Activated CD8-positive, alpha-beta T cell treated with anti-CD3 and anti-CD28 coated beads, Interleukin-2, amount 10 ng/mL, durations not matched to agents 7 days and 5 days (primary cell): ENCODE measurements at places on chromosomes 16 and 17.

- no peak for DNase-seq
These were observed 40.7 kb downstream of the ACTG1 start for GRCh38 chr17:81471818-81472456.

DNA sequence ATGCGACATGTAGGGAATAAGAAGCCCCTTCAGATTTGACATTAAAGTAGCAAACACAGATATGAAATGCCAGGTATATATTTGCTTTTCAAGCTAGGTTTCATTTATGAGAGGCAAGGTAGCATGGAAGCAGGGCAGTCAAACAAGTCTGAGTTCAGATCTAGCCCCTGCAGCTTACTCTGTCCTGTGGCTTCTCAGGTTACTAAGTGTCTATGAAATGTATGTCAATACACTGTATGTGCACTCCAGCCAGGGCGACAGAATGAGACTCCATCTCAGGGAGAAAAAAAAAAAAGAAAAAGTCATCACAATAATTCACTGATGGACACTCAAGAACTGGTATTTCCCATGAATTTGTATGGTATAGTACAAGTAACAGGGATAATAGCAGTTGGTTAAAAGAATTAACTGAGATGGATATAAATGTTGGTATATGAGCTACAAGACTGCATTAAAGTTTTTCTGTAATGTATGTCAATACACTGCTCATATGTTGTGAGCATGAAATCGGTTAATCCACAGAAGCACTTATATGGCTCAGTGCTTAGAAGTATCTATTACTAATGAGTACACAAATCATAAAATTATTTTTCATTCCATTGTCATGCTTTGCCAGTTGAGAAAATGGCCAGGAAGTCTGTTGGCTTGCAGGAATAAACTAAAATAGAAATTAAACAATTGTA lies 2.9 kb upstream of the WSB1 start:
- no peak for DNase-seq

DNA sequence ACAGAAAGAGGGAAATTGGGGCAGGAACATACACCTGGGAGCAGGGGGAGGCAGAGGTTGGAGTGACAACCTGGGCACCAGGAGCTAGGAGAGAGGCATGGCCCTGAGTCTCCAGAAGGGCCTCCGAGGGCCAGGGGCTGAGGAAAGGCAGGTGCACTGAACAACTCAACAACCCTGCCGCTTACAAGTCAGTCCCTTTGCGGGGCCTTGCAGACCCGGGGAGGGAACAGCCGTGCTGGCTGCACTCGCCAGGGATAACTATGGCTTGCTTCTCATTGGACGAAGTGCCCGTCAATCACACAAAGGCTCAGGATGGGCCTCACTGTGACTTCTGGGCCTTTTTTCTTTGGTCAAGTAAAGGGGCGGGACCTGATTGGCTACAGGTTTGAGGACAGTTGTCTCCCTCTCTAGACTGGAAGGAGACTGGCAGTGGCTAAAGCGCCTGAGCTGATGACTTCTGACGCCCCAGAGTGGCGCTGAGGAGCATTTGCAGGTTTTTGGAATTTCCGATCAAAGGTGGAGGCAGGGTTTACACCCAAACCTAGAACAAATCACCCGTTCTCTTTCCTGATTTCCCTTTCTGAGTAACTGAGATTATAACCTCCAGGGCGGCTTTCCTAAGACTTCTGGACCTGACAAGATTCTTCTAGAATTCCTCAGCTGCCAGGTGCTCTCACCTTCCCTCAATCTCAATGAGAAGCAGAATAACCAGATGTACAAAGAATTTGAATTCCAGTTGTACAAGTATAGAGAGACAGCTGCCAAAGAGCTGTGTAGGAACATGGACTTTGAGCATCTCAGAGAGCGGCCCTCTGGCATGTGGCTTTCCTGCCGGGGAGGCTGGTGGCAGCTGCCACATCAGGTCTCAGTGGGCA lies 27.6 kb upstream of the ST6GALNAC2 start:
- no peak for DNase-seq

GRCh38 chr17:50149091-50149416 lies 1.4 kb downstream of the PPP1R9B start:
- no peak for DNase-seq

- DNase-seq = no peak
These were observed 40.8 kb upstream of the MYLK3 start for GRCh38 chr16:46788891-46789474.

- no peak for DNase-seq
These were observed 41.4 kb downstream of the DDX19A start for GRCh38 chr16:70388006-70388680.

DNA sequence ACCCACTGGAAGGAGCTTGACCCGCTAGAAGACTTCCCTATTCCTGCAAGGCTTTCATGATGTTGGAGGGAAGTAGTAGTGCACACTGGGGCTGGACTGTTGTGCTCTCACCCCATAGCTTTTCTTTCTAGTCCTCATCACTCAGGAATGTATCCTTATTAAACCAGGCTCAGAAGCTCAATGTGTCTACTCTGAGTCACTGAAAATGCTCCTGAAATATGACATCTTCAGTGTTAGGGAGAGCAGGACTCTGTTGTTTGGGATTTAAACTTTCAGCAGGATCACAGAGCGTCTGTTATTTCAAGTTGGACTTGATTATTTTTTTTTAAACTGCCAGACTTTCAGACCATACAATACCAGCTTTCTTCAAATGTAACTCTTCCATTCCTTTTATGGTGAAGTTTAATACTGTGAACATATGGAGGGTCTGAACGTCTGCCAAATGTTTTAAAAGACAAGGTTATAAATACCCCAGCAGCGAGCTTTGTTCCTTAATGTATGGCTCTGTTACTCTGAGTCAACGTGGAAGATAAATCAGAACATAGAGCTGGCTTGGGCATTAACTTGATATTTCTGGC lies 257.5 kb downstream of the CDH11 start:
- DNase-seq = no peak

- peak; percentile 43 for DNase-seq
These were observed 1.3 kb downstream of the GJD3 start for GRCh38 chr17:40363111-40363827.

DNA sequence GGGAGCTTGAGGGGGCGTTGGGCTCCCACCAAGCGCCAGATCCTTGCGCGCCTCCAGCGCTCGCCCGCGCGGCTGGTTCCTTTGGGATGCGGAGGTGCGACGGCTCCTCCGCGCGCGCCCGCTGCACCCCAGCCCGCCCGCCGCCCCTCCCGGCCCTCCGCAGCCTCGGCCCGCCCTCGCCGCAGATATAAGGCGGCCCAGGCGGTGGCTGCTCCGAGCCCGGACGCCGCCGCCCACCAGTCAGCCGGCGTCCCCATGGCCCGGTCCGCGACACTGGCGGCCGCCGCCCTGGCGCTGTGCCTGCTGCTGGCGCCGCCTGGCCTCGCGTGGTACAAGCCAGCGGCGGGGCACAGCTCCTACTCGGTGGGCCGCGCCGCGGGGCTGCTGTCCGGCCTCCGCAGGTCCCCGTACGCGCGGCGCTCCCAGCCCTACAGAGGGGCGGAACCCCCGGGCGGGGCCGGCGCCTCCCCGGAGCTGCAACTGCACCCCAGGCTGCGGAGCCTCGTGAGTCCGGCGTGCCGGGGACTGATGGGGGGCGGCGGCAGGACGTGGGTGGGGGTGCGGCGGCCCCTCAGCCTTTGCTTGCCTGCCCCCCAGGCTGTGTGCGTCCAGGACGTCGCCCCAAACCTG lies at the start of gene NPB:
TSS of gene NPB (plus strand) at position 216 of the 630 bp plus-strand sequence. CDS start at position 256, 40 bp downstream.
- no peak for DNase-seq

GRCh38 chr16:68646953-68647659 lies 2.0 kb downstream of the CDH3 start:
- DNase-seq = no peak

- DNase-seq = no peak
These were observed 568.3 kb upstream of the SALL1 start for GRCh38 chr16:51719376-51719775.

DNA sequence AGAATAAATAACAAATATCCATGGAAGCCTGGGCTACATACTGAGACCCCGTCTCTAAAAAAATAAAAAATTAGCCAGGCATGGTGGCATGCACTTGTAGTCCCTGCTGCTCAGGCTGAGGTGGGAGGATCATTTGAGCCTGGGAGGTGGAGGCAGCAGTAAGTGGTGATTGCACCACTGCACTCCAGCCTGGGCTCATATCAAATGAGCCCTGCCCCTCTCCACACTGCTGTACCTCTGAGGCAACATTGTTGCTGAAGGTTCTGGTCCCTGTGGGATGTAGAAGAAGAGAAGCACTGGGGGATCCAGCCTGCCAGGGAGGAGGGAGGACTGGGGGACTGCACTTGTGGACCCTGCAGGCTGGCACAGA lies 11.4 kb upstream of the ARHGAP23 start:
- DNase-seq = no peak

GRCh38 chr17:7589204-7589868 lies 558 bp downstream of the SOX15 start:
- peak; percentile 74 for DNase-seq

DNA sequence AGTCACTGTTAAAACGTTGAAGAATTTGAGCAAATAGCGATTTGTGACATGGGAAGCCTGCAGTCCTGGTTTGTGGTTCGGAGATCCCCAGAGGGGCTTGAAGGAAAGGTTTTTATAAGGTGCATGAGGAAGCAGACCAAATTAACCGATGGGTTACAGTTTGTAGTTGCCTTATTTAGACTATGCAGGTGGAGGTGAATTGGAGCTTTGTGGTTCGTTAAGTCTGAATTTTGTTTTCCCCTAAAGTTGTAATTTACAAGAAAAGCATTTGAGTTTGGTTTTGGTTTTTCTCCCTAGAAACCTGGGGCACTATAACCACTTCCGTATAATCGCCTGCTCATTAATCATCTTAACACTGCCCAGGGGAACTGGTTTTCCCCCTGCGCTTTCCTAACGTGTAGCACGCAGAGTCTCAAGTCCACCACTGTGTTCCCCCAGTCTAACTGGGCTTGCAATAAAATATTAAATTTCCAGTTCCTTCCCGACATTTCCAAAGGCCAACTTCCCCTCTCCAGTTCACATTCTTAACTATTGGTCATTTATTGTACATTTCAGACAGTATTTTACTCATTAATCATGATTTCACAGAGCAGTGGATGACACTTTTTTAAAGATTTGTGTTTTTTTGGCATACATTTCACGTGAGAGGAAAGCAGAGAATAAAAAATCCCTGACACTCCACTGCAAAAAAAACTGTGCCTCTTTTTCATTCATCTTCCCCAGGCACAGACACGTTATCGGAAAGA lies 932 bp downstream of the ZNF267 start:
- DNase-seq = peak; percentile 43

DNA sequence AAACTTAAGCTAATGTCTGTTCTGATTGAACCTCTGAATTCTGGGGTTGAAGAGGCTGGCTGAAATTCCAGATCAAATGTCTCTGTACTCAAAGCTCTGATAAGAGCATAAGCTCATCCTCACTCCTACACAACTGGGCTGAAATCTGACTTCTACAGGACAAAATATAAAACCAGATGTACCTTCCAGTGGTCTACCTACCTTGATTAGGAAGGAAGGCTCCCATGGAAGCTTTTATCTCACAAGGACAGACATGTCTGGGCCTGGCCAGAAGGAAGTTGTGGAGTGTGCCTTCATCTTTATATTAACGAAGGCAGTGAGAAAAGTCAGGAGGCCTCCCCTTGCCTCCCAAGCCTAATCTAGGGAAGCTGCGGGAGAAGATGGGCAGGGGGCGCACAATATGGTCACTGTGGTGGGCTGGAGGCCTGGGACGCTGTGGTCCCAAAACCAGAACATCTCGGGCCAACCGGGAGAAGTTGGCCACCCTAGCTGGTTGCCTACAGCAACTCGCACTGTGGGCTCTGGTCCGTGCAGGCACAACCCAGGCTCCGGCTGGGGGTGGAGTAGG lies 55.6 kb upstream of the LRRC37A3 start:
- no peak for DNase-seq

GRCh38 chr16:27236635-27237218 lies 31.8 kb downstream of the NSMCE1 start:
- no peak for DNase-seq

- no peak for DNase-seq
These were observed 27.2 kb downstream of the SREBF1 start for GRCh38 chr17:17809531-17810083.

- no peak for DNase-seq
These were observed 238.2 kb downstream of the RBFOX3 start for GRCh38 chr17:79372470-79373238.

DNA sequence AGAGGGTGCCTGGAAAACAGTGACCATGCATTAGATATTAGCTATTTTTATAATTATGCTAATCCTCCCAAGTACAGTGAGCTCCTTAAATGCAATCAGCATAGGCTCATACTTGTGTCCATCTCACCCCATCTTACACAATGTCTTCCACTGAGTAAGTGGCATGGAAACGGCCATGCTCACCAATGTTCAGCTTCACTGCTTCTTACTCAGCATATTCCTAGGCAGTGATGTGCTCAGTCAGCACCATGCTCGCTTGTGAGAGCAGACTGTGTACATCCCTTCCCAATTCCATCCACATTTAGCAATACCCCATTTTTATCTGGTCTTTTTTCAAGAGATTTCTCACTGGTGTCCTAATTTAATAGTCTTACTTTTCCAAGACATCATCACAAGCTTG lies 454.8 kb upstream of the SOX9 start:
- DNase-seq = no peak

- no peak for DNase-seq
These were observed 209.9 kb downstream of the ZFHX3 start for GRCh38 chr16:72837846-72838585.

- no peak for DNase-seq
These were observed 250.0 kb downstream of the ABCC12 start for GRCh38 chr16:47905771-47906170.

DNA sequence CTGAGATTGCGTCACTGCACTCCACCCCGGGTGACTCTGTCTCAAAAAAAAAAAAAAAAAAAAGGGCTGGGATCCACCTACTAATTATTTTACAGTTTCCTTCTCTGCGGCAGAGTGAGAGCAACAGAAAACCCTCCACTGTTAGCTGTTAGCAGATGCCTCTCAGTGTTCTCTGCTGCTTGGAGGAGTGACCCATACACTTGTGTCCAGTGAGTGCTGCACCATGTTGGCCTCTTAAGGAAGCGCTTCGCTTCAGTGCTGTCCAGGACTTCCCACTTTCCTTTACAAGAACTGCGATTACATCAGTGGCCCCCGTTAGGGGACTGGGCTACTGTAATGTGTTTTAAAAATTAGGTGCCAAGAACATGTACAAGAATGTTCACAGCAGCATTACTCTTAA lies 18.4 kb upstream of the CLEC18B start:
- DNase-seq = no peak

DNA sequence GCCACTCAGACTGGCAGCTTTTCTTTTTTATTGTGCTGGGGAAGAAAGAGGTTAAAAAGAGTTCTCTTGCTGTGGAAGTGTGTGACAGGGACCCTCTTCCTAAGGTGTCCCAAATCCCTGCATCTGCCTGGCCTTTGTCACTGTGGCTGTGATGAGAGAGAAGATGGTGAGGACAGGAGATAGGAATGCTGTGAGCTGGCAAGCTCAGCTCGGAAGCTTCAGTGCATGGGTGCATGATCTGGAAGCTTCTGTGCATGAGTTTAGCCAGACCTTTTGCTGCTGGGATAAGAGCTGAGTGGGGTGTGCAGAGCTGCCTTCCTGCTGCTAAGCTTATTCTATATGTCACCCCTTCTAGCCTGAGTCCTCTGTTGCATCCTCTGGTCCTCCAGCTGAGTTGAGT lies 103.3 kb upstream of the CACNG3 start:
- no peak for DNase-seq
